Skin of body (tissue), 3 donors: ENCODE measurements at places on chromosomes 11 and 22. TPM values are rescaled to one million over a fixed set of nuclear protein-coding genes. Genes with fewer than 3 reads are reported as not detected.

GLYAT gene
- not detected for total RNA-seq

DNA sequence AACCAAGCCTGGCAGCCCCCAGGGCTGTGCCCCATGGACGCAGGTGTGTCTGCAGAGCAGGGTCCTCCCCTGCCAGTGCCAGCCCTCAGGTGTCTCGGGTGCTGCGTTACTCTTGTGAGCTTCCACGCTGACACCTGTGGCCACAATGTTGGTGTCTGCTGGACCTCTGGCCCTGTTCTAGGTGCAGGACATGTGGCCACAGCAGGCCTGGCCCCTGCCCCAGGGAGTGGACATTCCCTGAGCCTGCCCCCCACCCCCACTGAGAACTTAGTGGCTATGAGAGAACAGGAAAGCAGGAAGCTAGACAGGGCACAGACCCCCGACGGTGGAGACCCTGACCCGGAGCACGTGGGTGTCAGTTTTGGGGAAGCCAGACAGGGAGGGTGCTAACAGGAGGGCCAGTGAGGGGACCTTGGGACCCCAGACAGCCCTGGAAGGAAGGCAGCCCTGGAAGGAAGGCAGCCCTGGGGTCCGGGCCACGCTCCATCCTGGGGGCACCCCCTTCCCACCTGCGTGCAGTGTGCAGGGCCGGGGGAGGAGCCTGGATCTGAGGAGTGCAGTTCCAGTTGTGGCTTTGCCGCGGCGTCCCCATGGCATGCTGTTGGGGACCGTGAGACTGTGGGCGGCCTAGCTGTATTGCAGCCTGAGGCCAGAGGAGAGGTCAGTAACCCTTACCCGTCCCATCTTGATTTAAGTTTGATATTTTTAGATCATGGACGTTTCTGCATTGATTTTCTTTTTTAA is 43.9 kb upstream of the PPARA start:
- DNase-seq, result no peak

- no peak for DNase-seq
These were observed 139.7 kb upstream of the TEAD1 start for GRCh38 chr11:12534549-12534948.

- peak; percentile 94 for DNase-seq
These were observed 15.3 kb upstream of the CTR9 start for GRCh38 chr11:10735481-10736475.

- no peak for DNase-seq
These were observed 291.0 kb downstream of the BRD1 start for GRCh38 chr22:49536571-49537131.

DNA sequence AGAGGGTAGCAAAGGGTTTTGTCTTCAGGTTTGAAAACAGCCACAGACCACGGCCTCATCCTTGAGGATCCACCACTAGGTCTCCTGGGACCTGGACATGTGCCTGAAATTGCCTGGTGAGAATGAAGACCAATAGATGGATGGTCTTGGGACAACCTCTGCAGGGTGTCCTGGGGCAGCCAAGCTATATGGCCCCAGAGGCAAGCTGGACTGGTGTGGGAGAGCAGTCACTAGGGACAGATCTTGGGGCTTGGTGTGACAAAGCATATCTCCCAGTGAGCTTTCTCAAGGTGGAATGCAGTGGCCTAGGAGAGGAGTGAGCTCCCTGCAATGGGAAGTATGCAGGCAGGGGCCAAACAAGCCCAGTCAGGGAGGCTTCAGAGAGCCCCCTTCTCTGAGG is 13.6 kb downstream of the P2RY6 start:
- no peak for DNase-seq

DNA sequence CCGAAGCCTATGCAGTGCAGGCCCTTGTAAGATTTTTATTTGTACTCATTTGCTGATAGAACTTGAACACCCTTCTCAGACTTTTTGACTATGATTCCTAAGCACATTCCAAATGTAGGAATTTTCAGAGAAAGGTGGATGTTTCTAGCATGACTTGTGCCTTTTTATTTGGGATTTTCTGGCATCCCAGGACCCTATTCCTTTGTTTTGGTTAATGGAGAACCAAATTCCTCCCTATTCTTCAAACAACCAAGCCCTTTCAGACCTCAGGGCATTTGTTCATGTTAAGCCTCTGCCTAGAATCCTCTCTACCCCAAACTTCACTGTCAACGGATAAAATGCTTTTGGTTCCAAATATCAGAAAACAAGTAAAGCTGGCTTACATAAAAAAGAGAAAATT is 371.1 kb downstream of the DDX10 start:
- DNase-seq, result no peak

CNGA4 gene
- total RNA-seq, result 0.49 TPM

DNA sequence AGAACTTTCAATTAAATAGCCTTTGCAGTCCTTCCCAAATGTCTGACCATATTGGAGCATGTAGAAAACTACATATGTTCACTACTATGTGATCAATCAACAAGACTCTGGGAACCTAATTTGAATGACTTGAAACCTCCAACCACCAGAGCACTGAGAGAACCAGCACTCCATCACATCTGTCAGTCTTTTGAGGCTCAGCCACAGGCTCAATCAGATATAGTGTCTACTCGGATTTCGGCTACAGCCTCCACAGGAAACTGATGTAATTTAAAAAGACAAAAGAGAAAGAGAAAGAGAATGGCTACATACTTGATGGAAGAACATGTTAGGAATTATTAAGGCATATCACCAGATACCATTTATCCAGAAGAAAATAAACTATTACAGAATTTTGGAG is 859.0 kb downstream of the FAM181B start:
- DNase-seq, result no peak

DNA sequence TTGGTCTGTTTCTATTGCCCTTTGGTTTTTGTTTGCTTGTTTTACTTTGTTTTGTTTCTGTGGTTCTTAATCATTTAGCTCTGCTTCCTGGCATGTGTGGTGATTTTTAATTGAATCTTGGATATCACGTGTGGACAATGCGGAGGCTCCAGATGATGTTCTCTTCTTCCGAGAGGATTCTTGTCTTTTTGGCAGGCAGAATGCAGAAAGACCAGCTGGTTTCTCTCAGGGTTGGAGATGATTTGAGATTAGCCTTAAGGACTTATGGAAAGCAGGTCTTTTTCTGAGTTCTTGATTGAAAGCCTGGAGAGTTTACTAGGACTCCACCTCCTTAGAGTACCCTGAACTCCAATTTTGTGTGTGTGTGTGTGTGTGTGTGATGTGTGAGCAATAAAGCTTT is 21.0 kb upstream of the ANO1 start:
- peak; percentile 34 for DNase-seq
